ENCODE measurements at places on chromosomes 7 and 10.

- no peak for DNase-seq
Measured at GRCh38 chr7:141648276-141649114, 53.5 kb downstream of the DENND11 start.

- peak; percentile 21 for DNase-seq
Measured at GRCh38 chr7:77866786-77867536, 68.4 kb downstream of the PHTF2 start.

GRCh38 chr7:135174941-135175340, 4.4 kb upstream of the CYREN start:
- DNase-seq = no peak

- no peak for DNase-seq
Measured at GRCh38 chr7:155527664-155528063, 18.7 kb downstream of the CNPY1 start.

- DNase-seq = no peak
Measured at GRCh38 chr10:86200269-86200668, 166.3 kb downstream of the GRID1 start.

DNA sequence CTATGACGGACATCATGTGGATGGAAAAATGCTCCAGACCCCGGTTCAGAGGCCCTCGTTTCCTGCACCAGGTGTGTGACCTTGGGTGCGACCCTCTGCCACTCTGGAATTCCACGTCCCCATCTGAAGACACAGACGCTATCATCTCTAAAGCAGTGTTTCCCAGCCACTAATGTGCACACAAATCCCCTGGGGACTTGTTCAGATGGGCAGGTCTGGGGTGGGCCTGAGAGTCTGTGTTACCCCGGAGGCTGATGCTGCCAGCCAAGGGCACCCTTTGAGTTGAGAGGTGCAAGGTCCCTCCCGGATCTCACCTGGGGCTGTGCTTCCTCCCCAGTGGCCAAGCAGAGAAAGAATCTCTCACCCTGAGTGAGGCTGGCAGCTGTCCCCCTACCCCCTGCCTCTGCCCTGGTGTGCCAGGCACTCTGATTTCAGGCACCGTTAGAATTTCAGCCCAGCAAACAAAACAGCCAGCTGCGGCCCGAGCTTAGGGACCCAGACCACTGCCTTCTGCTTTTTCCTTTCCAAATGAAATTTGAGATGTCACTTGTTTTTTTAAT, 90.0 kb downstream of the SLIT1 start:
- no peak for DNase-seq

DNA sequence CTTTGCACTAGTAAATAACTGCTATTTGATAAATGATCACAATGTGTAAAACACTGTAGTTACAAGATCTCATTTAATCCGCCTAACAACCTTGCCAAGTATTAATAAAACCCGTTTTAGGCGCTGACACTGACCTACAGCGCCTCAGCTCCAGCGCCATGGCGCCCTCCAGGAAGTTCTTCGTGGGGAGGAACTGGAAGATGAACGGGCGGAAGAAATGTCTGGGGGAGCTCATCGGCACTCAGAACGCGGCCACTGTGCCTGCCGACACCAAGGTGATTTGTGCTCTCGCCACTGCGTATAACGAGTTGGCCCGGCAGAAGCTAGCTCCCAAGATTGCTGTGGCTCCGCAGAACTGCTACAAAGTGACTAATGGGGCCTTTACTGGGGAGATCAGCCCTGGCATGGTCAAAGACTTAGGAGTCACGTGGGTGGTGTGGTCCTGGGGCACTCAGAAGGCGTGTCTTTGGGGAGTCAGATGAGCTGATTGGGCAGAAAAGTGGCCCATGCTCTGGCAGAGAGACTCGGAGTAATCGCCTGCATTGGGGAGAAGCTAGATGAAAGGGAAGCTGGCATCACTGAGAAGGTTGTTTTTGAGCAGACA, 1.1 kb upstream of the TNPO3 start:
- no peak for DNase-seq

- DNase-seq = no peak
Measured at GRCh38 chr7:85201209-85201608, 14.4 kb upstream of the SEMA3D start.

- no peak for DNase-seq
Measured at GRCh38 chr10:95756041-95756761, at the start of gene ENTPD1. Gene ENTPD1, plus strand, starts transcription at chr10:95756163. Its CDS starts 77 bp downstream, at chr10:95756240.

DNA sequence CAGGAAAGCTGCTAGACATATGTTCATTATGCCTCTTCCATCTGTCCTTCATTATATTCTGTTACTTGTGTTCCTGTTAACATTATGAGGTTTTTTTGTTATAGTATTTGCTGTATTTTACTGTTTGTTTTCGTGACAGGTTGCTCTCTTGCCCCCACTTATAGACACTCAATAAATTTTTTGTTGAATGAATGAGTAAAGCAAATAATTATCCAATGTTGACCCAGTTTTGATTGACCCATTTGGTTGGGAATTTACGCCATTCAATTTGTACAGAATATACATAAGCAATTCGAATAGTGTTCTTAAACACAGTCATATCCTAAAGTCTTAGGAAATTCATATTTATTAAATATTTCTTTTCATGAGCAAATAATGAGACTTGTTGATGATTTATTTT, 11.8 kb downstream of the CCSER2 start:
- DNase-seq = no peak

All from T47D (cell line).